Activated CD8-positive, alpha-beta memory T cell treated with anti-CD3 and anti-CD28 coated beads, Interleukin-2, amount 10 ng/mL, durations not matched to agents 7 days and 5 days (primary cell): ENCODE measurements at places on chromosomes 3 and 15.

GRCh38 chr3:69212411-69213160 is 90.2 kb upstream of the LMOD3 start:
- DNase-seq = no peak

DNA sequence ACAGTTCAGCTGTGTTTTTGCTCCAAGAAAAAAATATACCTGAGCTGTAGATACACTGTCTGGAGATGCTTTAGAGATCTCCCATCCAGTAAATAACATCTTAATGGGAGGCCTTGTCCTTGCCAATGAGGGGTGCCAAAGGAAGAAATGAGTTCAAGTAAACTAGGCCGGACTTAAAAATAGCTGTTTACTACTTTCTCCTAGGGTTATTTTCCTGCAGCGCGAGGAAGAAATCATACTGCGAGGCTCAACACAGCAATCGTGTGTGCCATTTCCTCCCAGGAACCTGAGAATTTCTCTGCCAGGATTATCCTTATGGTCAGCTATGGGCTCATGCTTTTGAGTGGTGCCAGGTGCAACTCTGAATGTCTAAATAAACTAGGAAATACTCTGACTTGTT is 71.9 kb downstream of the CMTM8 start:
- DNase-seq = no peak

GRCh38 chr3:23292432-23292831 is 89.3 kb downstream of the UBE2E2 start:
- no peak for DNase-seq

DNA sequence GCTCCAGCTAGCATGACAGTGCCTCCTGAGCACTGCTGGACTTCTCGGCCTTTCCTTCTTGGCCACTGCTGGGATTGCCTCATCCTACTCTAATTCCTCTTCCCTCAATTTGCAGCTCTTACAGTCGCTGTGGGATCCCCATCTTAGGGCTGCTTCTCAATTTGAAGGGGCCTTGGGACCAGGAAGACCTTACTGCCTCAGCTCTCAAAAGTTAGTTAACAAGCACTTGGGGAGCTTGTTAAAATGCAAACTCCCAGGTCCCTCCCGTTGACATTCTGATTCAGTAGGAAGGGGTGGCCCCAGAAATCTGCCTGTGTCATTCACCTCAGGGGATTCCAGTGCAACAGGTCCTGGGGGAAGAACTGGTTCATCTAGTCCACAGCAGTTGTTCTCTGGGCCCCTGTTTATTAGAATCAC is 14.8 kb downstream of the BDH1 start:
- DNase-seq = no peak

DNA sequence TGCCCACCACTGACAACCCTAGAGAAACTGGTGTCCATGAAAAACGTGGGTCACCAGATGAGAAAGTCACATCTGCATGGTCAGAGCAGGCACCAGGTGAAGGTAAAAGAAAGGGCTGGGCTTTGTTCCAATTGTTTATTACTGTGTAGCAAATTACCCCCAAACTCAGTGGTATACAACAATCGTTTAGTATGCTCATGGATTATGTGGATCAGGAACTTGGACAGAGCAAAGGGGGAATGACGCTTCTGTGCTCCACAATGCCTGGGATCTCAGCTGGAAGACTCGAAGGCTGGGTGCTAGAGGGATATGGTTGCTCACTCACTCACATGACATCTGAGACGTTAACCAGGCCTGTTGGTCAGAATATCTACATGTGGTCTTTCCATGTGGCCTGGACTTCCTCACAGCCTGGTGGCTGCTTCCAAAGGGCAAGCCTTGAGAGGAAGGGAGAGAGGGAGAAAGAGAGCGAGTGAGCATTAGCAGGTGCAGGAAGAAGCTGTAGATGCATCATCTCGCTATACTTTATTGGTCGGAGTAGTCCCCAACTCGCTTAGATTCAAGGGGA is 44.9 kb downstream of the LPP start:
- DNase-seq = no peak

DNA sequence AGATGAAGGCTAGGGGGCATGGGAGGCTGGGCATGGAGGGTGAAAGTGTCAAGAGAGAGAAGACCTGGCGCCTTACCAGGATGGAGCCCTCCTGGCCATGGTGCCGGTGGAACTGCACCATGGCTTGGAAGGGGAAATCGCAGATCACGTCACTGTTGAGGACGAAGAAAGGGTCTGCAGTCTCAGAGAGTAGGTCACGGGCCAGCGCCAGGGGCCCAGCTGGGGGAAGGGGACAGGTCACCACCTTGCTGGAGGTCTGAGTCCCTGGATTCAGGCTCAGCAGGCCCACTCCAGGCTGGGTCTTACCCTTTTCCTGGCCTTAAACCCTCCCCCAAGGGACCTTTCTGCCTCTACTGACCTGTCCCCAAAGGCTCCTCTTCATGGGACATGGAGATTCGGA is 855 bp downstream of the GMPPB start:
- no peak for DNase-seq

- DNase-seq = no peak
Measured at GRCh38 chr3:129006864-129007263, 5.8 kb downstream of the EFCC1 start.

- DNase-seq = no peak
Measured at GRCh38 chr15:98805434-98806274, 157.3 kb downstream of the IGF1R start.

DNA sequence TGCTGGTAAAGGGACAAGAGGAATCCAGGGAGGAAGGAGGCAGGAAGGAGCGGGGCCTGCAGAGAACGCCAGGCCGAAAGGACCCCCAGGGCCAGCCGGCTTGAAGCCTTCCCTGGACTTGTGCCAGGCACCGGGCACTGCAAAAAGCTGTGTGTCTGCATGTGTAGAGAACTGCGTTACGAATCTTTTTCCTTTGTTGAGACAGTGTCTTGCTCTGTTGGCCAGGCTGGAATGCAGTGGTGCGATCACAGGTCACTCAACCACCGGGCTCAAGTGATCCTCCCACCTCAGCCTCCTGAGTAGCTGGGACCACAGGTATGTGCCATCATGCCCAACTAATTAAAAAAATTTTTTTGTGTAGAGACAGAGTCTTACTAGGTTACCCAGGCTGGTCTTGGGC is 17.0 kb upstream of the MUC4 start:
- DNase-seq = no peak

GRCh38 chr15:22919171-22919570 is 61.0 kb downstream of the CYFIP1 start:
- DNase-seq = no peak

- no peak for DNase-seq
Measured at GRCh38 chr3:87442470-87442869, 166.1 kb upstream of the POU1F1 start.

- DNase-seq = no peak
Measured at GRCh38 chr3:85081191-85081906, 122.6 kb downstream of the CADM2 start.

GRCh38 chr3:12663401-12663935 is 449 bp downstream of the RAF1 start:
- peak; percentile 70 for DNase-seq

DNA sequence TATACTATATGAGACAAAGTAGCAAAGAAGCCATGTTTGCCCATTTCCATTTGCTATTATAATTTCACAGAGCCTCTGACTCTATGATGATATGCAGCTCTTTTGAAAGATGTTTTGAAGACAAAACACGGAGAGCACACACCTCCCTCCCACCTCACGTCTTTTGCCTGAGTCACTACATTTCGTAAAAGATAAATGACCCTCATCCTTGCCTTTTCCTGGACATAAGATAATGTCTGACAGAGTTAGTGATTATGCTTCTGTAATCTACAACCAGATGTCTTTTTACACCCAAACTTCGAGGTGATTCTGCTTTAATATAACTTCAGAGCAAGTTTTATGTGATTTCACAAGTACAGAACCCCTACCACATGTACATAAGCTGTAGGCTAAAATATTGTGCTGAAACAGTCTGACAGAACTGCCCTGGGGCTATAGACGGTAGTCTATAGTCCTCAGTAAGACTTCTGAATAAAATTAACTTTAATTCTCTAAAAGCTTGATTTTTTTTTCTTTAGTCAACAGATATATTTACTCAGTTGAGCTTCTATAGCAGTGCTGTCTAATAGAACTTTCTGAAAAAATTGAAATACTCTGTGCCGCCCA is 99.9 kb downstream of the CD200R1L start:
- DNase-seq = no peak

- peak; percentile 49 for DNase-seq
Measured at GRCh38 chr15:85280203-85280602, 100.2 kb upstream of the AKAP13 start.

DNA sequence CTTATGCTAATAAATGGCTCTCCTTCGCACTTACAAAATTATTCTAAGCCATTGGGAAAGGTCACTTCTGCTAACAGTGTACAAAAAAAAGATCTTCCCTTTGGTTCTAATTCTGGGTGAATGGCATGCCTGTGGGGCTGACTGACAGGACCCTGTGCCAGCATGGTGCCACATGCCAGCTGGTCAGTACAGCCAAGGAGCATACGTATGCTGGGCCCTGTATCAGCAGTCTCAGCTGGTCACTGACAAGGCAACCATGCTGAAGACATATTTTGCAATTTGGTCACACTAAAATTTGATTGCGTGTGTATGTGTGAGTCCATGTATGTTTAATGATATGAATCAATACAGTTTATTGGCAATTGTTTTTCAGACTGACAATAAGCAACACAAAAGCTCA is 246.1 kb downstream of the TBL1XR1 start:
- DNase-seq = no peak

DNA sequence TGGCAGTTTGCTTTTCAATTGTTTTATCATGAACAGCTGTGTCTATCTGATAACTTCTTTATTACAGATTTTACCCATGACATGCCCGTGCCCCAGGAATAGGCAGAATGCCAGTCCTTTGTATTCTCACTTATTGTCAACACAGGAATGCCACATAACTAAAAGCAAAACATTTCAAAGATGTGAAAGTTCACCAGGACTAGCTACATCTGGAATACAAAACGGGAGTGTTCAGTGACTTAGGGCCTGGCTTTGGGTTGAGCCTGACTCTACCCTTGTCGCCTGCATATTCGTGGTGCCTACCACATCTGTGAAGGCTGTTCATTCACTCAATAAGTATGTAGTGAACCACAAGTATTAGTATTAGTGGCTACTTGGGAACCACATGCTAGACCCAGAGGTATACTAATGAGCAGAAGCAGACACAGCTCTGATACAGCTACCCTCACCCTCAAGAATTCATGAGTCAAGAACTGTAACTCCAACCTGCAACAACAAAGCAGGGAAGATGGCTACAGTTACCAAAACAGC is 2.9 kb downstream of the TNFSF10 start:
- peak; percentile 60 for DNase-seq

- no peak for DNase-seq
Measured at GRCh38 chr3:136070334-136070733, 104.8 kb downstream of the PPP2R3A start.

GRCh38 chr15:70531576-70531975 is 231.8 kb downstream of the UACA start:
- peak; percentile 16 for DNase-seq

- DNase-seq = no peak
Measured at GRCh38 chr15:70723927-70724326, 39.4 kb downstream of the UACA start.

- no peak for DNase-seq
Measured at GRCh38 chr15:79193103-79193502, 89.4 kb upstream of the ANKRD34C start.

GRCh38 chr15:38028869-38029268 is 94.4 kb downstream of the TMCO5A start:
- DNase-seq = no peak

- DNase-seq = no peak
Measured at GRCh38 chr3:13584427-13584891, 35.5 kb downstream of the FBLN2 start.

GRCh38 chr15:78360367-78360801 is 20.2 kb downstream of the CRABP1 start:
- no peak for DNase-seq

- DNase-seq = no peak
Measured at GRCh38 chr3:63864965-63865327, 1.3 kb downstream of the ATXN7 start.

DNA sequence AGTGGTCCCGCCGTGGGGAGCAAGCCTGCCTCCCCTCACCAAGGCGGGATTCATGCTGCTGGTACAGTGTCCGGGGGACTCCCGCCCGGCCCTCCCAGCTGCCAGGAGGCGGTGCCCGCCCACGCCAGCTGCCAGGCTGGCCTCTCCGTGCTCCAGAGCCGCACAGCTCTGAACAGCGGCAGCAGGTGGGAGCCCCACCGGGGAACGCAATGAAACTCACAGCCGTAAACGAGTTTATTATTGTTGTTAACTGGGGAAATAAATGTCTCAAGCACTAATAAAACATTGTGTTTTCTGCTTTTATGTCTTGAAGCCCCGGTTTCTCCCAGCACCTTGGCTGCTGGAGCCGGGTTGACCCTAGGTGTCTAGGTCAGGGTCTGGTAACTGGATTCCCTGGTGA is 317.7 kb upstream of the TLE3 start:
- DNase-seq = no peak

- no peak for DNase-seq
Measured at GRCh38 chr3:45608885-45609284, 14.3 kb downstream of the LIMD1 start.

DNA sequence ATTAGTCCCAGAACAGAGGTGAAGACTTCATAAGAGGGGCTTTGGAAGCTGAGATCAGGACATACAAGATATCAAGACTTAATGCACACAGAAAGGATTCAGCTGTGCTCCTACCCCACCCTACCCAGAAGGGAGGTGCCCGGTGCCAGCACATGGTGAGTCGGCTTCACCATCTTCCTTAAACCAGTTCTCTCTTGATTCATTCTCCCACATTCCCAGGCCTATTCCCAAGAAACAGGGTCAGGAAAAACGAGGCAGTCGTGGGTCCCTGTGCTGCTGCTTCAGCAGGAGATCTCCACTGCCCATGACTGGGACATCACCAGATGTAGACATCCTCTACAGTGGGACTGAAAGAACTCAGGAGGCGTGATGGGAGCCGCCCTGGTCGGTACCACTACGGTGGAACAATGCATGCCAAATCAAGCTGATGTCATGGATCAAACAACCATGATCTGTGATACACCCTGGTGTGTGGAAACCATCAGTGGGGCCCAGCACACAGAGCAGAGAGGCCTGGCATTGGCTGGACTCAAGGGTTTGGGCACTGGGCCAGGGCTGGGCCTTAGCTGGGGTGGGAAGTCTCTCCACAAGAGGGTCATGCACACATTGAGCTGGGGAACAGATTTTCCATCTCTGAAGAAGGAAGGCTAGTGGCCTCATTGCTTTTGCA is 41.9 kb downstream of the CCDC12 start:
- DNase-seq = no peak

DNA sequence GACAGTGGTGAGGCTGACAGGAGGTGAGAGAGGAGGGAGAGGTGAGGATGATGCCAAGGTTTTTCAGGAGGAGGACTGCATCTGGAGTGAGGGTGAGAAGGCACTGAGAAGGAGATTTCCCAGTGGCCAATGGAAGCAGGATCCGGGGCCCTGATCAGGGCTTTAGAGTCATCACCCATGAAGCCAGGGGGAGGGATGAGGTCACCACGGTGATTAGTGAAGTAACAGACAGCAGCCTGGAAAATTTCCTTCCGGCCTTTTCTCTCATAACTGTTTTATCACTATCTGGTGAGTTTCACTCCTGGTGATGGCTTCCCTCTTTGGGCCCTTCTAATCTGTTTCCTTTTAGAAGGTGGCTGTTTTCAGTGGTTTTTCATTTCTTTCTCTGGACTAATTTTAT is 80.5 kb upstream of the WNT5A start:
- DNase-seq = no peak
